ENCODE measurements at places on chromosomes 5 and 9.

DNA sequence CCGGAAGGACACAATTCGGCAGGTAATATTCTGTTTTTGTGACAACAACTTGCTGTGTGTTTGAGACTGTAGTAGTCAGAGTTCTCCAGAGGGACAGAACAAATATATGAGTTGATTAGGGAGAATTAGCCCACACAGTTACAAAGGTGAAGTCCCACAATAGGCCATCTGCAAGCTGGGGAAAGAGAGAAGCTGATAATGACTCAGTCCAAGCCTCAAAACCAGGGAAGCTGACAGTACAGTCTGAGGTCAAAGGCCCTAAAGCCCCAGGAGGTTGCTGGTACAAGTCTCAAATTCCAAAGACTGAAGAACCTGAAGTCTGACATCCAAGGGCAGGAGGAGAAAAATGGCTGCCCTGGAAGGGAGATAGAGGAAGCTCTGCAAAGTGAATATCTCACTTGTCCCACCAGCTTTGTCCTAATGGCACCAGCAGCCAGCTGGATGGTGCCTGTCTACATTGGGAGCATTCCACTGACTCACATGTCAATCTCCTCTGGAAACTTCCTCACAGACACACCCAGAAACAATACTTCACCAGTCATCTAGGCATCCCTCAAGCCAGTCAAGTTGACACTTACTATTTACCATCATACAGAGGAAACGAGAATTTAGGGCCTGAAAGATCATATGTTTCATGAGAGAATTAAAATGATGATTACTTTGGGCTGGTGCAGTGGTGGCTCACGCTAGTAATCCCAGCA lies 36.3 kb upstream of the CTXN3 start:
- no peak for DNase-seq

DNA sequence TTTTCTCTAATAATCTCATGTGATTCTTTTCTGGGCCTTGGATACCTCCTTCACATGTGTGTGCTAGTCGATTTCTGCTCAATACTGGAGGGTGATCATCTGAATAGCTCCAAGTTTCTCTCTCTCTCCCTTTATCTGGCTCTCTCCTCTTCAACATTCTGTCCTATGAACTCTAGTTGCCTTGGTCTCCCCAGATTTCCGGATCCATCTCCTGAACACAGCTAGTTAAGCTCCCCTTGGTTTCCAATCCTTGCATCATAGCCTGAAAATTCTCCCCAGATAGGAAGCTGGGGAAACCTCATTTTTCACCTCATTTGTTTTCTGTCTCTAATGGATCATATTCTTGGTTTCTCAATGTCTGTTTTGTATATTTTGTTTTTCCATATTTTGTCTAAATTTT lies 832.3 kb downstream of the MTRR start:
- DNase-seq: no peak

DNA sequence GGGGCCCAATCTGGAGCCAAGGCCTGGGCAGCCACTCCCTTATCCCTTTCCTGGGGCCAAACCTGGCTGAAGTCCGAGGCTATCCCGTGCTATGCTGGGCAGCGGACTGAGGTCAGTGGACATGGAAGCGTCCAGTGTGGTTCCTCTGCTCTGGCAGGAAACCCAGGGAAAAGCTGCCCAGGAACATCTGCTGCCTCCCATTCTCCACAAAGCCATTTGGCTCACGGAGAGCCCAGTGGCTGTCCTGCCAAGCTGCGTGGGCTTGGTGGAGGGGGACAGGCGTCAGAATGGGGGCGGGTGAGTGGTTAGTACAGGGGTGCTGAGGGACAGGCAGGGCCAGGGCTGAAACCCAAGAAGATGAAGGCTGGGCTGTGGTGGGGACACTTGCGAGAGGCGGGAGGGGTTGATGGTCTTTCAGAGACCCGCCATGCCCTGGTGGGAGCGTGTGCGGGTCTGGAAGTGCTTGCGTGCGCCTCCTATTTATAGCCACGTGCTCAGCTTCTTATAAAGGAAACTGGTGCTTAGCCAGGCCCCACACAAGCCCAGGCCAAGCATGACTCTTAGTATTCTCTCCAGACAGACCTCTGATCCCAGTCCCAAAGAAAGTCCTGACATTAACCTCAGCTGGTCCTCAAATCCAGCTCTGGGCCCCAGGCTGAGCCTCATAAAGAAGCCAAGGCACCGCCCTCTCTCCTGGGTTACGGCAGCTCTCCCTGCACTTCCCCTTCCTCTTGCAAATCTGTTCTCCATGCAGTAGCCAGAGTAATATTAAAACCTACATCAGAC lies 9.4 kb upstream of the SLC6A7 start:
- no peak for DNase-seq

GRCh38 chr5:180825768-180826525 lies 23.3 kb upstream of the MGAT1 start:
- no peak for DNase-seq

GRCh38 chr5:173010021-173010420 lies 26.4 kb downstream of the ATP6V0E1 start:
- DNase-seq: no peak

DNA sequence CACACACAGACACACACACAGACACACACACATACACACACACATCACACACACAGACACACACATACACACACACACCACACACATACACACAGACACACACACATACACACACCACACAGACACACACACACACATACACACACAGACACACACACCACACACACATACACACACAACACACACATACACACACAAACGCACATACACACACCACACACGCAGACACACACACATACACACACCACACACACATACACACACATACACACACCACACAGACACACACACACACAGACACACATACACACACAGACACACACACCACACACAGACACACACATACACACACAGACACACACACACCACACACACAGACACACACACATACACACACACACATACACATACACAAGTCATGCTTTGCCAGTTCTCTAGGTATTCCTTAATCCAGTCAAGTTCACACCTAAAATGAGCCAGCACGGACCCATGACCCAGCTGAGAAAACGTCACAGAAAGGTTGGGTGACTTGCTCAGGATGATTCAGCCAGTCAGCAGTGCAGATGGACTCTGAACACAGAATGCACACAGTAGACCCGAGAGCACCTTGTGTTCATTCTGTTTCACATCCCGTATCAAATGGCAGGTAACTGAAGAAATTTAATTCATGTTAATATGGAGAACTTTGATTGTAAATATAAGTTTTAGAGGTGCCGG lies 746.4 kb downstream of the MTRR start:
- DNase-seq: no peak
